ENCODE measurements at places on chromosomes 2 and 18.
A peak's percentile ranks its signal among the peaks of the same experiment; 100 is the strongest.

GRCh38 chr2:22078701-22079100 lies 954.9 kb downstream of the TDRD15 start:
- DNase-seq = no peak

- no peak for DNase-seq
Measured at GRCh38 chr2:37575780-37576179, 95.7 kb downstream of the CDC42EP3 start.

- no peak for DNase-seq
Measured at GRCh38 chr2:49490710-49491109, 336.4 kb upstream of the FSHR start.

DNA sequence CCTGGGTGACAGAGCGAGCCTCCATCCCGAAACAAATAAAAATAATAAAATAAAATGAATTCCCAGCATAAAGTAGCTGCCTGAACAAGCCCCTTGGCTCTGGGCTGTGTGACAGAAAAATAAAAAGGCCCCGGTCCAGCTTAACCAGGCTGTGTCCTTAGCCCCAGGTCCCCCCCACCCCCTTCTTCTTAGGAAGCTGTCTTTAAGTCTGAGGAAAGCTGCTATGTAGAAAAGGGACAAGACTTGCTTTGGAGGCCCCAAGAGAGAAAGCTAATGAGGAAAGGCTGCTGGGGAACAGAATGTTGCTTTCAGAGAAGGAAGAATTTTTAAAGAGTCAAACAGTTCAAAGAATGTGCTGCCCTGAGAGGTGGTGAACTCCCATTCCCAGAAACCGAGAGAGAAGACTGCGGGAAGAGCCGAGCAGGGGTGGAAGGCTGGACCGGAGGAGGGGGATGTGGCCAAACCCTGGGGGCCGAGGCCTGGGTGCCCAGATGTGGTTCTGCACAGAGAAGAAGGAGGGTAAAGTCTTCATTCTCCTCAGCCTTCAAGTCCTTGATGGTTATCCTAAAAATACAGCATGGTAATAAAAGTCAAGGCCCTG lies 61.9 kb downstream of the CENPO start:
- DNase-seq = no peak

DNA sequence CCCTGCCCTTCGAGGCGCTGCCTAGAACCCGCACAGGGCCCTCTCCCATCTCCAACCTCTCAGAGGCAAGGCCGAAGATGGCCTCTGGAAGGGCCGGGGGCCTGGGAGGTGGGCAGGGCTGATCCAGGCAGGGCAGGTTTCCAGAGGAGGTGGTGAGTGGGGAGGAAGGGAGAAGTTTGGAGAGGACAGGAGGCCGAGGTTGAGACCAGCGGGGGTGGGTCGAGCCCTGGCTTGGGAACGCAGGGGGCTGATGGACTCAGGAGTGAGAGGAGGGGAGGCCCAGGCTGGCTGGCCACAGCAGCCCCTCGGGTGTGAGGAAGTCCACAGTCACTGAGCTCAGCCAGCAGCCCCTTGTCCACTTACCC lies 10.5 kb downstream of the CAPN10 start:
- no peak for DNase-seq

DNA sequence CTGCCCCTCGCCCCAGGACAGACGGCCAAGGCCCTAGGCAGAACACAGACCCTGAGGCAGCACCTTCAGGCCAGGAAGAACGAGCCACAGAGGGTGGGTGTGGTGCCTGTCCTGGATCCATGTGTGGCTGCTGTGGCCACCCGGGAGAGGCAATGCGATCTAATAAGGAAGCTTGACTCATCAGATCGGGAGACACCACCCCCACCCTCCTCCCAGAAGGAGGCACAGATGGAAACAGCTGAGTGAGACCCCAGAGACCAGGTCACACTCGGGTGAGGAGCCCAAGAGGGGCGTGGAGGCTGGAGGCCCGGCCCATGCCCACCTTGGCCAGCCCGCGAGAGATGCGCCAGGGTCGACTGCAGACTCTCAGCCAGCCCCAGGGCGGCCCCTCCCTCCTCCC lies 20.3 kb downstream of the KCNG2 start:
- no peak for DNase-seq

GRCh38 chr2:141557329-141558095 lies 573.3 kb downstream of the LRP1B start:
- DNase-seq = no peak

GRCh38 chr2:61720911-61721310 lies 132.9 kb downstream of the FAM161A start:
- DNase-seq = no peak

DNA sequence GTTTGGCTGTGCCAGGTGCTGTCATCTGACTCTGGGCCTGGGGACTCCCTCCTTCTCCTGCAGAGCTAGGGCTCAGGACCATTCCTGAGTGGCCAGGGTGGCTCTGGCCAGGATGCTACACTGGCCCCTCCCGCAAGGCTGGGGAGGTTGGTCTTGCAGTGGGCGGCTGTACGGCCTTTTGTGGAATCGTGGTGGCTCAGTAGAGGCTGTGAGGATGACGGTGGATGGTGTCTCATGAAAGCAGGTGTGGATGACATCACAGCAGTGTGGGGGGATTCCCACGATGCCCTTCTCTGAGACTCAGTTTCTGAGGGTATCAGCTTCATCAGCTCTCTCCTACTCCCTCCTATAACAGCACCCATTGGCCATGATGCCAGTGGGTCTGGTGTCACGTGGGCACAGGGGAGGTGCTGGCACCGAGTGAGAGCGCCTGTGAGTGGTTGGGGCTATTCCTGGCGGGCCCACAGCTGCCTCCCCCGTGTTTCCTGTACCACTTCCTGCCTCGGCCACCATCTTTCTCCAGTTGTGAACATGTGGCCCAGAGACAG lies 144.2 kb upstream of the HDAC4 start:
- DNase-seq = no peak

- DNase-seq = no peak
Measured at GRCh38 chr18:10381951-10382350, 72.5 kb upstream of the APCDD1 start.

DNA sequence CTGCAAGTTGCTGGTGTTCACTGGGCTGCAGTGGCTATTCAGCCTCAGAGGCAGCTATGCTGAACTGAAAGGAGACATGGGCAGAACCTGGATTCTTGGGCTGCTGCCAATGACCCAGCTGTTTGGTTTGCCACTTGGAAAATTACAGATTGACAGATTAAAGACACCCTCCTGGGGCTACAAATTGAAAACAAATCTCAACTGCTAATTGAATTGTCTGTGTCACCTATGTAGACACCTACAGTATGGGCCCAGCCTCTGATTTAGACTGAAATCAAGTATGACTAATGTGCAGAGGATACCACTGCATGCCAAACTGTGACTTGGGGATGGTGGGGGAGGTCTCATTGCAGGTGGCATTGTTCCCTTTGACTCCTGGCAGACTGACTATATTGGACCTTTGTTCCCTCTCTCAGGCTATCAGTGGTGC lies 42.8 kb downstream of the ITSN2 start:
- DNase-seq = no peak

DNA sequence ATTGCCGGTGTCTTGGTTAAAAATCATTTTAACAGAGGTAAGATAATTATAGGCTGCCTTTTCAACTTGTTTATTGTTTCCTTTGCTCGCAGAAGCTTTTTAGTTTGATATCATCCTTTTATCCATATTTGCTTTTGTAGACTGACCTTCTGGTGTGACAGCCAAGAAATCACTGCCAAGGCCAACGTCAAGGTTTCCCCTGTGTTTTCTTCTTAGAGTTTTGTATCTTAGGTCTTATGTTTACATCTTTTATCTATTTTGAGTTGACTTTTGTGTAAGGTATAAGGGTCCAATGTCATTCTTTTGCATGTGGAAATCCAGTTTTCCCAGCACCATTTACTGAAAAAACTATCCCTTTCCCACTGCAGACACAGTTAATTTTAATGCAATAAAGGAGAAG lies 129.0 kb upstream of the ZFP36L2 start:
- DNase-seq = no peak

DNA sequence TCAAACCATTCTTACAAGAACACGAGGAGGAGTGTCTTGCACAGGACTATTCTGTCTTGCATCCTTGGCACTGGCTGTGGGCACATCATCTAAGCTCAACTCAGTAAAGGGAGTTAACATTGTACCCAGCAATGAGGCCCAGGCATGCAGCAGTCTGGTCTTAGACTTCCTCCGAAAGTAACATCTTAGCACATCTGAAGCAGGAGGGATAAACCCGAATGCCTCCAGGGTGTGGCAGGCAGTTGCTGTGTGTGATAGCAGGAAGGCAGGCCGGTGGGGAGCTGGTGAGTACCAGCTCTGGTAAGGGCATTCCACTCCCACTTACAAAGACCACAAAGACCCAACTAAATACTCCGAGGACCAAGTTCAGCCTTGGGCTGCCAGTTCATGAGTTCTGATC lies 206.3 kb downstream of the TSN start:
- no peak for DNase-seq

DNA sequence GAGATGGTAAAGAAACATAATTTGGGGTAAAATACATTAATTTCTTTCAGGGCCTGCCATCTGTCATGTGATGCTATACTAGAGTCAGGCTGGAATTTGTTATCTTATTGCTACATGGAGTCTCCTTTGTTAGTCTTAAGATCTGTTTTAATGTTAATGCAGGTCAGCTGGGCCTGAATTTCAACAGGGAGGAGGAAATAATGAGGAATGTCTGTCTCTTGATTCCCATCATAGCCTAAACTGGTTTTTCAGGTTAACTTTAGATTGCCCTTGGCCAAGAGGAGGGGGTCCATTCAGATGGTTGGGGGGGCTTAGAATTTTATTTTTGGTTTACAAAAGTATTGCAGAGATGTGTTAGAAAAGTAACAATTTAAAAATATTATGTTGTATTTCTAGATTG lies 19.0 kb upstream of the FEZ2 start:
- no peak for DNase-seq

GRCh38 chr2:200578778-200579177 lies 7.0 kb upstream of the AOX1 start:
- DNase-seq = no peak

DNA sequence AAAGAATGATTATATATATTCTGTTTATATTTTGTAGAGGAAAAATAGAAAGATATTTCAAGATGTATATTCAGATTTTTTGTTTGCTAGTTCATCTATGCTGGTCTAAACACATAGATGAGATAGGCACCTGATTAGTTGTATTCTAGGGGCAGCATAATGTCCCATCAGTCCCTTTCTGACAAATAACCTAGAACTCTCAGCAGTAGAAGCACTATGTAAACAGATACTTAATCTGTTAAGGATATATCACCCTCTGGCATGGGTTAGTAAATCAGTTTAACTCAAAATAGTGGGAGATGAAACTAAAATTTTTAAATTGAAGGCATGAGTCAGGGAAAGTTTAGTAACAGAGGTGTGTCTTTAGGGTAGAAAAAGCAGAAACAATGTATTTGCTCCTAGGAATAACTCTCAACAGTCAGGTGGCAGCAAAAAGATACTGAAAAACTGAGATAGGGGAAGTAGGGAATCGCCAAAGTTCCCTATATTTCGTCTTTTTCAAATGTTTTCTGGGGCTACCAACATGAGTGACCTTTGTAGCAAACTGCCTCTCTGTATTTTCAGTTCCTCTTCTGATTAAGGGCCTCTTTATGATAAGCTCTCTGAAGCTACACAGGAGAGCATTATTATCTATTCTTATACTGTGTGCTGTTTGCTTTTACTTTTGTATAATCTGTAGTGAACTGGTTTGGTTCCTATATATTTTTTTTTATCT lies 5.7 kb downstream of the PPP1R1C start:
- no peak for DNase-seq

DNA sequence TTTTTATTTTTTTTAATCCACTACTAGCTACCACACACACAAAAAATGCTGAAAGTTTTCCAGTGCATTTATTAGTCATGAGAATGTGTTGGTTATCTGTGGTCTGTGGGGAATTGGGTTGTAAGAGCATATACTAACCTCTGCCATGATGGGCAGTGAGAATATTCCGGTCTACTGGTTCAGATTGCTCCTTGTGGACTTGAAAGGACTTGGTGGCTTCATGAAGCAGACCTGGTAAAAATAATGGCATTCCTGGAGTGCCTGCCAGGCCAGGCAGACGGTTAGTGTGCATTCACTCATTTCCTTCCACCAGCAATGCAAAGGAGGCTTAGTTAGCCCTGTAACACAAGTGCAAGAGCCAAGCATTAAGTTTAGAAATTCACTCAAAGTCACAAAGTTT lies 150.8 kb downstream of the THSD7B start:
- DNase-seq = peak; percentile 19

DNA sequence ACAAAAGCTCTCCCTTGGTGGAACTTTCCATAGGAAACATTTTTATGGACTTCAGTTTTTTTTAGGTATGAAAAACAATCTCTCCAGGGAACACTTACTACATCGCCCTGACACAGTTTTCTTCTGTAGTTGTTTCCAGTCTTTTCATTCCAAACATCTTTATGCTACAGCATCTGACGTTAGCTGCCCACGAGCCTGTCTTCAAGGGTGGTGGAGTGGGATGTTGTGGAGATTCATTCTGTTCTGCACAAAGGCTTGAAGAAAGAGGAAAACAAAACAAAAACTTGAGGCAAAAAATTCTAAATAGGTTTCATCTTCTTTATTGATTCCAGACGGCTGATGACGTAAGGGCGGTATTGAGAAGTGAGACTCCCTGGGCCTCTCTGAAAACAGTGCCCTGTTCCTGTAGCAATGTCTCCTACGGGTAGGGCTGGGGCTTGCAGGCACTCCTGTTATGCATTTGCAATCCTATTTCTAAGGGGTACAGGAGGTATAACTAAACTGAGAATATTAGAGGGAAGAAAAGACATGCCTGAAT lies 375.0 kb downstream of the RNF144A start:
- DNase-seq = no peak

DNA sequence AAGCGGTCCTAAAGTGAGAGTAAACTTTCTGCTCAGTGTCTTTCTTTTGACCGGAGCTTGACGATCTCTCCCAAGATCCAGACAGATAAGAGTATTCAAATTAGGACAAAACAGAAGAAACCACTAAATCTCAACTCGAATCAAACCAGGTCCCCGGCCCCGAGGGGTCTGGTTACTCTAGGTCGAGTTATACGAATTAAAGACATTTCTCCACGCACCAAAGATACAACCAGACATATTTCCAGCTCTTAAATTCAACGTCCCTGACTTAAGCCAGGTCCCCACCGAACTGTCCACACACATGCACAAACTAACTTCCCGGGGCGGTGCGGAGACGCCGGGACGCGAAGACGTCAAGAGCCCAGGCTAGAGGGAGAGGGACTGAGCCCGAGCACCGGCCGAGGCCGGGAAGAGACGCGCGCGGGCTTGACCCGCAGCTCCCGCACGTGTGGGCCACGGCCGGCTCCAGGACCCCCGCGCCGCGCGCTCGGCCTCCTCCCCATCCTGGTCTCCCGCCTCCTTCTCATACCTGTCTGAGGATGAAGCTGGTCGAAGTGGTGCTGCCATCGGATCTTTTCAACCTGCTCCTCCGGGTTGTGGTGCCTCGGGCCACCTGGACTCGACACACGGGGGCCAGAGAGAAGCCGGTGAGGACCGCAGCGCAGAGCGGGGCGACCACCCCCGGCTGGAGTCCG lies 896 bp downstream of the CACNB4 start:
- peak; percentile 78 for DNase-seq

- no peak for DNase-seq
Measured at GRCh38 chr2:241376808-241377207, 20.7 kb downstream of the FARP2 start.

DNA sequence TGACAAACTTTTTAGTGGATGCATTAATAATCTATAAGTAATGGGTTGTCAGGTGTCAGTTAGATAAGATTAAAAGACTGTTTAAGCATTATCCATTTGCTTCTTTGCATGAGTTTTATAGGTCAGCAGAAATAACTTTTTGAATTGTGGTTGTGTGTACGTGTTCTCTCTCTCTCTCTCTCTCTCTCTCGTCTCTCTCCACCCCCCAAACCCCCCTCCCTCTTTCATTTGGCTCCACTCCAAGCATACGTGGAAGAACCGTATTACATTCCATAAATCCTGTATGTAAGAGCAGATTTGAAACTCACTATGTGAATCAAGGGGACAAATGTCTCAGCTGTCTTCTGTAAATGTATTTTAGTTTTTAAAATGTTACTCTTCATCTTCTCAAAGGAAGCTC lies 120.2 kb downstream of the MEIS1 start:
- peak; percentile 69 for DNase-seq
